Uterus (tissue), 4 donors: ENCODE measurements at places on chromosomes 7 and 10. TPM values are rescaled to one million over a fixed set of nuclear protein-coding genes. Genes with fewer than 3 reads are reported as not detected.

Gene MRPS24
- 110 TPM for total RNA-seq

Gene TEX36
- total RNA-seq = not detected

Gene NFE2L3
- 3.6 TPM for total RNA-seq

Gene VSTM4
- total RNA-seq = 13.6 TPM

Gene TAS2R3
- total RNA-seq = 26.6 TPM

Gene PNLIPRP2
- not detected for total RNA-seq

Gene SPDYE18
- not detected for total RNA-seq

Gene FAM180A
- total RNA-seq = 0.51 TPM

Gene OPN1SW
- not detected for total RNA-seq

Gene PSD
- 37.3 TPM for total RNA-seq

Gene TBX20
- total RNA-seq = not detected

Gene XRCC2
- not detected for total RNA-seq

Gene CHAT
- total RNA-seq = not detected

Gene PNLIP
- not detected for total RNA-seq

Gene HNRNPF
- total RNA-seq = 89.1 TPM

Gene LHFPL3
- not detected for total RNA-seq

Gene TAS2R4
- total RNA-seq = 6.2 TPM

Gene SH2B2
- total RNA-seq = 0.77 TPM

Gene CCL24
- total RNA-seq = not detected

Gene HHEX
- total RNA-seq = 7.9 TPM

Gene TUBB8
- not detected for total RNA-seq

Gene ADCYAP1R1
- 22.0 TPM for total RNA-seq

Gene NRF1
- 50.1 TPM for total RNA-seq

Gene CAMK2B
- not detected for total RNA-seq
